ENCODE measurements at places on chromosomes 2 and 18.

DNA sequence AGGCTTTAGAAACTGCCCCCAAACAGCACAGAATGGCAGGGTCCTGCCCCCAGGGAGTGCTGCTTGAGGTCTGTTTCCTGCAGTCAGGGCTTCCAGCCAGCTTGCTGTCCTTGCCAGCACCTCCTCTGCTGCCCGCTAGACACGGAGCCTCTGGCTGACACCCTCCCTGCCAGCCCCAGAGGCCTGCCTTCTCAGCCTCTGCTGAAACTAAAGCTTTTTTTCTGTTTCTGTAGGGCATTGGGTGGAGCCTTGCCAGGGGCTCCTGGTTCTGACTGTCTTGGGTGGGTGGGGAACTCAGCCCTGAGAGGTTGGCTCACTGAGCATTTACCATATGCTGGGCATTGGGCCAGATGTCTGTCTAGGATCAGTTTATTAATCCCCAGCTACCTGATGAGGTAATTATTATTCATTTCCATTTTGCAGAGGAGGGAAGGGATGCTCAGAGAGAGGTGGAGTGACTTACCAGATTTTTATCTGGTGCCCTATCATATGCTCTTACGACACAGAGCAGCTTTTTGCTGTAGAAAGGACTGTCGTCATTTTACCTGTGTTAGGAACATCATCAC lies 35.4 kb downstream of the INPP4A start:
- DNase-seq: no peak

DNA sequence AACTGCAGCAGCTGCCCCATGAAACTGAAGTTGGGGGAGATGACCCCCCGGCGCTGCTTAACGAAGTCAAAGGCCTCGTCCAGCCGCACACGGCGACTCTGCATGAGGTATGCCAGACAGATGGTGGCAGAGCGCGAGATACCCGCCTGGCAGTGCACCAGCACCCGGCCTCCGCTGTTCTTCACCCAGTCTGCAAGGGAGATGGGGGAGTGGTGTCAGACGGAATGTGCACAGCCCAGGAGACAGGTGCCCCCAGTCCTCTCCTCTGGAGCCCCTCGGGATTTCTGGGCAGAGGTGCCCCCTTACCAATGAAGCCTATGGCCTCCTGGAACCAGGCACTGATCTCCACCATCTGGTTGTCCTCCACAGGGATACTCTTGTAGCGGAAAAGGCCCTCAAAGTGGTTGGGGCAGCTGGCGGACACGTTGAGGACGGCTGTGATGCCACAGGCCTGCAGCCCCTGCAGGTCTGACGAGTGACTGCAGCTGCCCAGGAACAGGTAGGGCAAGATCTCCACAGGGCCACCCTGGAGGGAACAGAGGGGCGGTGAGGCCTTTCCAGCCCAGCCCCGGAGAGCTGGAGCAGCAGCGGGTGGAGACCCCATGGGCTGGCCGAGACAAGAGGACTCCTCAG lies 1.3 kb downstream of the DUSP2 start:
- no peak for DNase-seq

DNA sequence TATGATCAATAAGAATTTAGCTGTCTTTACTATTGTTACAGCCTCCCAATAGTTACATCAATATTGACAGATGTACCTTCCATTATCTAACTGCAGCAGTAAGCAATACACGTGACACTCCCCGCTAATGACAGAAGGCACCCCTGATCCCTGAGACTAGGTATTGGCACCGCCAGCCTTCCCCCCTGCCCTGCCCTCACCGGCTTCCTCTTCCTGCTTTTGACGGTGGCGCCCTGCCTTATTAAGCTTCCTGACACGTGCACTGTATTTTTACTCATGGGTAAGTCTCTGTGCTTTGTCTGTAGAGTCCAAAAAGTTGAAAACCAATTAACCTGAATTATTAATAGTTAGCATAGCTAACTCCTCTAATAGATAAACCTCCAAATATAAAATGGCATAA lies 223.5 kb downstream of the EIPR1 start:
- DNase-seq: no peak

GRCh38 chr2:37458133-37458532 lies 113.7 kb downstream of the QPCT start:
- DNase-seq: no peak

- DNase-seq: no peak
Measured at GRCh38 chr2:135227386-135227785, 175.3 kb downstream of the RAB3GAP1 start.

DNA sequence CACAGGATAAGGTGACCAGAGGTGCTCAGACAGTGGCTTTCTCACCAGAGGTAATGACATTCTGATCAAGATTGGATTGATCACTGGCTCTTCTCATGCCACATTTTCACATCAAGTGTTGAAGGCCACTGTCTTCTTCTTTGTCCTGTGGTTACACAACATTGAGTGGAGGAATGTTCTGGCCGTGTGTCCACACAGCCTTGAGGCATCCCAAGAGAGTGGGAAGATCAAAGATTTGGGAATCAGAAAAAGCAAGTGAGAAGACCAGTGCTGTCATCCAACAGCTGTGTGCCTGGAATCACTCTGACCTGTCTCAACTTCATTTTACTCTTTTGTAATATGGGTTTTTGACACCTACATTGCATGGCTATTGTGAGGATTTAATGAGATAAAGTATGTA lies 67.4 kb downstream of the IL1R2 start:
- no peak for DNase-seq

- no peak for DNase-seq
Measured at GRCh38 chr2:237279012-237279768, 134.8 kb downstream of the COL6A3 start.

GRCh38 chr18:67131498-67131897 lies 385.0 kb downstream of the DSEL start:
- no peak for DNase-seq

GRCh38 chr2:186554850-186555671 lies 34.8 kb upstream of the ITGAV start:
- DNase-seq: no peak

GRCh38 chr2:150681120-150681804 lies 193.8 kb upstream of the RND3 start:
- DNase-seq: no peak

DNA sequence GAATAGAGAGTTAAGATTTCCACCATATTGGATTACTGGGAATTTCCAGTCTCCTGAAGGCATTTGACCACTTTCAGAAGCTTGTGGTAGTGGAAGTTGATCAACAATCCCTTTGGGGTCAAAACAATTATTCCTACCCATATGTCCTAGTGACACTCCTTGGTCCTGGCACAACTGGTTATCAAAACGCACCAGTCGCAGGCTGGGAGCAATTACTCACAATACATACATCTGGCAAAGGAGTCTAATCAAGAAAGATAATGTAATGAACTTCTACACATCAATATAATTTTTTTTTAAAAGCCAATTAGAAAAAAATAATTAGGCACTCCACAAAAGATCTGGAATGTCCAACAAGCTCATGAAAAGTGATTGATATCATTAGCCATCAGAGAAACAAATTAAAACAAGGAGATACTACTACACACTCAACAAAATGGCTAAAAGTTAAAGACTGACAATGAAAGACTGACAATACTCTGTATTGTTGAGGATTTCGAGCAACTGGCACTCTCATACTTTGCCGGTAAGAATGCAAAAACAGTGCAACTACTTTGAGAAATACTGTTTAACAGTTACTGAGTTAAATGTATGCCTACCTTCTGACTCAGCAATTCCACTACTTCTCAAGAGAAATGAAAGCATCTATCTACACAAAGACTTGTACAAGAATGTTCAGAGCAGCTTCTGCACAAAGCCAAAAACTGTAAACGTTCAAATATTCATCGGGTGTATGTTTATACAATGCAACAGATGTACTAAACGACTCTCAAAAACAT lies 2.0 kb downstream of the INO80C start:
- no peak for DNase-seq

GRCh38 chr18:9558387-9559064 lies 55.8 kb downstream of the PPP4R1 start:
- DNase-seq: no peak

GRCh38 chr2:148300544-148300943 lies 279.7 kb downstream of the MBD5 start:
- no peak for DNase-seq

- no peak for DNase-seq
Measured at GRCh38 chr2:114005110-114005783, 115.4 kb downstream of the ACTR3 start.

- DNase-seq: no peak
Measured at GRCh38 chr2:206480161-206480560, 36.8 kb downstream of the ADAM23 start.

DNA sequence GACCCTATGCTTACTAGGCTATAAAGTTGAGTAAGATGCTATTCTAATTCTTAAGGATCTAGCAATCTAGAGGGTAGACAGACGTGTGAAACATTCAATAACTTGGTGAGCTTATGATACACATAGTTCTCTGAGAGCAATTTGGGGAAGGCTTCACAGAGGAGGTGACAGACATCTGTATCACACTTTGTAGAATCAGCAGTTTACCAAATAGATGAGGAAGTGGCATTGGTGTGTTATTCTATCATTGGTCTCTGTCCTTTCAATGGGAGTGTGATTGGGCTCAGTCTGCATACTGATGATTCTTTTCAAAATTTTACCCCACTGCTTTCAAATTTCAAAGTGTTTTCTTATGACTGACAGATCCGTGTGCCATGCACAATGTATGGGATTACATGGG lies 47.0 kb upstream of the TMEM178A start:
- DNase-seq: no peak

GRCh38 chr2:230202430-230203109 lies 17.2 kb downstream of the SP110 start:
- DNase-seq: no peak

- DNase-seq: no peak
Measured at GRCh38 chr2:85503851-85504777, 34.9 kb upstream of the MAT2A start.

DNA sequence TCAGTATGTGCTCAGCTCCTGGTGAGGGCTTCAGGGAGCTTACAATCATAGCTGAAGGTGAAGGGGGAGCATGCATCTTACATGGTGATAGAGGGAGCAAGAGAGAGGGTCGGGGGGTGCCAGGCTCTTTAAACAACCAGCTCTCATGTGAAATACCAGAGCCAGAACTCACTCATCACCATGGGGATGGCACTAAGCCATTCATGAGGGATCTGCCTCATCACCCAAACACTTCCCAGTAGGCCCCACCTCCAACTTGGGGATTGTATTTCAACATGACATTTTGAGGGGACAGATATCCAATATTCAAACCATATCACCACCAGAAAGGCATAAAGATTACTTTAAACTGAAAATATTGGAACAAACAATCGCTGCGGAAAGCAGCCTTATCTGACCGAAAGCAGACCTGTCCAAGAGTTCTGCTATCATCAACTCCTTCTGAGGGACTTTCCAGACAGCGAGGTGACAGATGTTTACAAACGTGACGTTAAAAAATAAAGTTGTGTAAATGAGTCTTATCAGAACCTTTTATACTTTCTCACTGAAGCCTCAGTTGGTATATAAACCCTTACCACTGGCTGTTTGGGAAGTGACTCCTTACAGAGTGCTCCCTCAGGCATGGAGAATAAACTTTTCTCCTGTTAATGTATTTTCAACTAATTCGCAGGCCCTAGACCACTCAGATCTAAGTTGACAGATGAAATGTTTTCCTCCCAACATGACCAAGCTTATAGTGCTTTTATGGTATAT lies 35.5 kb upstream of the PTH2R start:
- DNase-seq: no peak

DNA sequence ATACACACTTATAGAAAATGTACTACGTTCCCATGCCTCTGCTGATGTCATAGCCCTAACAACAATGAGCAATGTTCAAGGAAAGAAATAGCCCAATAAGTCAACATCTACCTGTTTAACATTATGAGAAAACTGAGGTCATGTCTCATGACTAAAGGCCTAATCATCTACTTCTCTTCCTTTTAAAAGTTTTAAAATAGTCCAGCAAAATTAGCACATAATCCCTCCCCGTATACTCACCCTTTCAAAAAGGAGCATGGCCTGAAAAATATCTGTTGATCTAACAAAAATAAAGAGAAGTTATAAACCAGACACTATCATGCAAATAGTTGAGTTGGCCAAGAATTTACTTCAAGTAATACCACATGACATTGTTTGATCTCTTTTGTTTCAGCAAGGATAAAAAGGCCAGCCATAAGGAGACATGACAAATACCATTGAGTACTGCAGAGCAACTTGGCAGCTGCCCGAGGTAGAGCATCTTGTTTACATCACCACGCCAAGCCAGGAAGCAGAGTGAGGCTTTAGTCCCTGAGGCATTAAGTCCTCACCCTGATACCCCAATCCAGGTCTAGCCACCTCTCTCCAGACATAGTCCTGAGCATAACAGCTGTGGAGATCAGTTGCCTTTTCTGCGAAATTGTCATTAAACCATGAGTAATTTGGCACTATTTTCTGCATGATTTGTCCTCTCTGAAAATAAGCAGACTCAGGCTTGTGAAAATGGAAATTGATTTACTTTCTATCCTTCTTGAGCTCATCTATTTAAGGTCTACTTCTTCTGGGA lies 137.4 kb upstream of the ETAA1 start:
- no peak for DNase-seq

DNA sequence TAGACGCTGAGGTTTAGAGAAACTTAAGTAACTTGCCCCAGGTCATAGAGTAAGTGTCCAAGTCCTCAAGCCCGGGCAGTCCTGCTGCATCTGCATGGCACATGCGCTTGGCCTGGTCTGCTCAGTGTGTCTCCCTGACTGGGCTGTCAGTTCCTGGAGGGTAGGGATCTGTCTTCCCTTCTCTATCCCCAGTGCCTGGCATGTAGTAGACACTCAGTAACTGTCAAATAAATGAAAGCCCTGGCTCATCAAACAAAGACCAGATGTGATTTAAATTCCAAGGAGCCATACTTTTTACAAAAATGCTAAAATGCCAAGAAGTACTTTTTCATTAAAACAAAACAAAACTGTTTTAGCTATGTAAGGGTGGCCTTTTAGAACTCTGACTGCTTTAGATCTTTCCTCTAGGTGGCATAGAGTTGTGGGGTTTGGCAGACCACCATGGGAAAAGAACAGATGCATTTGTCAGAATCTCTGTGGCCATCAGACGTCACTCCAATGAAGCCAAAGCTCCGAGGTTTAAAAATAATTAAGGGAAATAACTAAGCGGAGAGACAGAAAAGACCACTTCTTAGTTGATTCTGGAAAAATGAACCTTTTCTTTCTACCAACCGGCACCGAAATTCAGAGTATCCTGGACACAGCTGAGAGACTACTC lies 34.0 kb downstream of the EPAS1 start:
- no peak for DNase-seq

DNA sequence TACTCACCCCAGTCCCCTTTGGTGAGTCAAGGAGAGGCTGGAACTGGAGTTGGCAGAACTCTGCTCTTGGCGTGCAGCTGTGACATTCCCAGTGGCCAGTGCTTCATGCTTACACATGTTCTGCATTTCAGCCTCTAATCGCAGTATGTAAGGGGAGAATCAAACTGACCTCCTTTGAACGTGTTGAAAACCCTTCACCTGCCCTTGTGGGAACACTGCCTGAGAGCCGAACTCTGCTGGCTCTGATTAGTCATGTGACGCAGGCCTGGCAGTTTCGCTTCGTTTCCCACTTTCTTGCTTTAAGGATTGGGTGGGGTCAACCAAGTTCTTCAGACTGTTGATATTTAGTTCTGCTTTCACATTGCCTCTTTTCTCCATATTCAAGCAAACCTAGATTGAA lies 173.8 kb upstream of the BCL2L11 start:
- no peak for DNase-seq

- peak; percentile 28 for DNase-seq
Measured at GRCh38 chr2:61707984-61708852, 145.6 kb downstream of the FAM161A start.

All from NCI-H2227 treated with DMSO at 0.1 percent for 48 hours (cell line).